SJSA1 (cell line): ENCODE measurements at places on chromosomes 16 and 17. TPM values are rescaled to one million over a fixed set of nuclear protein-coding genes. Genes with fewer than 3 reads are reported as not detected.

Gene SDR42E2
- not detected in 2 replicates for total RNA-seq

- H3K4me3 ChIP-seq: no peak overlapping the region
- H3K36me3 ChIP-seq: peaks cover 93% of the 10 kb centered on the region
- no peaks in the 10 kb centered on the region for H3K4me1 ChIP-seq
Observed at GRCh38 chr17:43200127-43200526, 11.5 kb upstream of the TMEM106A start.

Gene GRIN2A
- total RNA-seq: not detected in 2 replicates

GRCh38 chr16:82331974-82332750, 162.1 kb upstream of the MPHOSPH6 start:
- no peaks in the 10 kb centered on the region for H3K4me1 ChIP-seq
- H3K4me3 ChIP-seq: no peak overlapping the region
- no peaks in the 10 kb centered on the region; the same call in 1 of the 2 replicates for H3K27me3 ChIP-seq
- no peak for DNase-seq
- no peaks in the 10 kb centered on the region for H3K36me3 ChIP-seq

DNA sequence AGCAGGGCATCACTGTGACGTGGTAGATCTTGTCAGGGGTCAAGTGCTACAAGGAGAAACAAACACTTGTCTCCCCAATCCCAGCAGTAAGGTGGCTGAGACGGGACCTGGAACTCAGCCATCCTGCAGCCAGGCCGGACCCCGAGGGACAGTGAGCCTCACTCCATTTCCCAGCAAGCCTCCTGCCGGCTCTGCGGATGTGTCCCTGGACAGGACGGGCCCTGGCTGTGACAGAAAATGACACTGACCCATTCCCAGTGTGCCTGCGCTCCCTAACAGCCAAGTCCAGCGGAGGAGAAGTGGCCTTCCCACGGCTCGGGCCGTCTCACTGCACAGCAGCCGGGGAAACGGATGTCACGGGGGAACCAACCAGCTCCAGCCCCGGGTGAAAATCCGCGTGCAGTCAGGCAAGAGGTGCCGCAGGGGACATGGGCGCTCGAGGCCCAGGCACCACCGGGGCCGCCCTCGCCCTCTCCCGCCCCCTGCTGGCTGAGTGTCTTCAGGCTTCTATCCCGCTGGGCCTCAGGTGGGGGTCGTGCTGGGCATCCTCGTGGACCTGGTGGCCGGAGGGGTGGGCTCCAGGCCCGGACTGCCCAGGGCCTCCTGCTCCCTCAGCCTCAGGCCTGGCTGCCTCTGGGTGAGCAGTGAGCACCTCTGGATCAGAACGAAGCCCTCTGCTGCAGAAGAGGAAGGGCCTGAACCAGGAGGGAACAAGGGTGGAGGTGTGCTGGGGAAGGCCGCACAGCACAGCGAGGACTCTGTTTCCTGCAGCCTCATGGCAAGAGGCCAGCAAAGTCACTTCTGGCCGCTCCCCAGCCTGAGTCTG, 6.7 kb downstream of the HAGHL start:
- peaks cover 1% of the 10 kb centered on the region for H3K4me1 ChIP-seq
- DNase-seq: no peak
- H3K4me3 ChIP-seq: no peak overlapping the region
- no peaks in the 10 kb centered on the region for H3K27me3 ChIP-seq
- H3K27ac ChIP-seq: no peak overlapping the region

DNA sequence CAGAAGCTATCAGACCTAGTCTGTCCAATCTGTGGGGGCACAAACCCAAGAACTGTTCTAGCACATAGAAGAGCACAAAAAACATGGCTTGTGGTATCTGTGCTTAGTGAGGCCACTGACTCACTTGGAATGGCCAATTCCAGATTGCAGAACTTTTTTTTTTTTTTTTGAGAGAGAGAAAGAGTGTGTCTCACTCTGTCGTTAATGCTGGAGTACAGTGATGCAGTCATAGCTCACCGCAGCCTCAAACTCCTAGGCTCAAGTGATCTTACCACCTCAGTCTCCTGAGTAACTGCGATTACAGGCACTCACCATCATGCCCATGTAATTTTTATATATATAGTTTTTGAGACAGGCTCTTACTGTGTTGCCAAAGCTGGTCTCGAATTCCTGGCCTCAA, 77.2 kb upstream of the CLEC3A start:
- DNase-seq: no peak
- H3K27me3 ChIP-seq: no peaks in the 10 kb centered on the region
- H3K4me1 ChIP-seq: no peaks in the 10 kb centered on the region; the same call in 1 of the 2 replicates
- no peaks in the 10 kb centered on the region for H3K36me3 ChIP-seq
- H3K27ac ChIP-seq: no peak overlapping the region
- H3K4me3 ChIP-seq: no peak overlapping the region

- H3K4me3 ChIP-seq: no peak overlapping the region
- no peaks in the 10 kb centered on the region for H3K36me3 ChIP-seq
- no peak for DNase-seq
- H3K27me3 ChIP-seq: no peaks in the 10 kb centered on the region
- no peak overlapping the region for H3K27ac ChIP-seq
Observed at GRCh38 chr17:15882777-15883176, 62.2 kb upstream of the ADORA2B start.

DNA sequence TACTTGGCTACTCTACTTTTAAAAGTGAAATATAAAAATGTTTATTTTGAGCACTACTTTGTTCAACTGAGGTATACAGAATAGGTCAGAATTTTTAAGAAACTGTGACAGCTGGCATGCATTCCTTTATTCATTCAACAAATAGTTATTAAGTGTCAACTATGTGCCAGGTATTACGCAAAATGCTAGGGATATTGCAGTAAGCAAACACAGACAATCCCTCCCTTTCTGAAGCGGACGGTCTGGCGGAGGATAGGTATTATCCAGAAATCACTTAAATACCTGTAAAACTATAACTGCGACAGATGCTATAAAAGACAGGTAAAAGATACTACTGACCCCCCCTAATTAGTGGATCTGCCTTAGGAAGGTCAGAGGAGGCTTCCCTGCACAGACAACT, 26.1 kb downstream of the METTL16 start:
- peaks cover 1% of the 10 kb centered on the region; the same call in 1 of the 2 replicates for H3K4me1 ChIP-seq
- no peaks in the 10 kb centered on the region for H3K27me3 ChIP-seq
- no peak for DNase-seq
- H3K27ac ChIP-seq: no peak overlapping the region
- no peaks in the 10 kb centered on the region for H3K36me3 ChIP-seq

DNA sequence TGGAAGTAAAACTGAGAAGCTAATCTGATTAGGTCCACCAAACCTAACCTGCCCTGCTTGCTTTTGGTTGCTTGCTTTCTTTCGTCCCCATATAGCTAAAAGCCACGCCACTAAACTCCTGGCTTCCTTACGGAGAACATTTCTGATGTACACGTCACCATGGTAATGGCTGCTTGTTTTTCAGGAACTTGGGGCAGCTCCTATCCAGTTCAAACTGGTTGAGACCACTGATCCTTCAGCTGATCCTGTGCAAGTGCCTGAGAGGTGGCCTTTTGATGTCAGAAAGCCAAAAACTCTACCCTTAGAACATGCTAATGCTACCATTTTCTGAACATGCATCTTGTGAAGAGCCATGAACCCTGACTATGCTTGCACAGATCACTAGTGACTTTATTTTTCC, 14.4 kb upstream of the DHRS7C start:
- H3K27me3 ChIP-seq: no peaks in the 10 kb centered on the region
- H3K4me1 ChIP-seq: peaks cover 43% of the 10 kb centered on the region
- H3K4me3 ChIP-seq: no peak overlapping the region
- H3K27ac ChIP-seq: no peak overlapping the region

GRCh38 chr17:29121442-29121841, 58.8 kb downstream of the MYO18A start:
- no peak for DNase-seq
- no peak overlapping the region for H3K27ac ChIP-seq
- no peak overlapping the region for H3K4me3 ChIP-seq

DNA sequence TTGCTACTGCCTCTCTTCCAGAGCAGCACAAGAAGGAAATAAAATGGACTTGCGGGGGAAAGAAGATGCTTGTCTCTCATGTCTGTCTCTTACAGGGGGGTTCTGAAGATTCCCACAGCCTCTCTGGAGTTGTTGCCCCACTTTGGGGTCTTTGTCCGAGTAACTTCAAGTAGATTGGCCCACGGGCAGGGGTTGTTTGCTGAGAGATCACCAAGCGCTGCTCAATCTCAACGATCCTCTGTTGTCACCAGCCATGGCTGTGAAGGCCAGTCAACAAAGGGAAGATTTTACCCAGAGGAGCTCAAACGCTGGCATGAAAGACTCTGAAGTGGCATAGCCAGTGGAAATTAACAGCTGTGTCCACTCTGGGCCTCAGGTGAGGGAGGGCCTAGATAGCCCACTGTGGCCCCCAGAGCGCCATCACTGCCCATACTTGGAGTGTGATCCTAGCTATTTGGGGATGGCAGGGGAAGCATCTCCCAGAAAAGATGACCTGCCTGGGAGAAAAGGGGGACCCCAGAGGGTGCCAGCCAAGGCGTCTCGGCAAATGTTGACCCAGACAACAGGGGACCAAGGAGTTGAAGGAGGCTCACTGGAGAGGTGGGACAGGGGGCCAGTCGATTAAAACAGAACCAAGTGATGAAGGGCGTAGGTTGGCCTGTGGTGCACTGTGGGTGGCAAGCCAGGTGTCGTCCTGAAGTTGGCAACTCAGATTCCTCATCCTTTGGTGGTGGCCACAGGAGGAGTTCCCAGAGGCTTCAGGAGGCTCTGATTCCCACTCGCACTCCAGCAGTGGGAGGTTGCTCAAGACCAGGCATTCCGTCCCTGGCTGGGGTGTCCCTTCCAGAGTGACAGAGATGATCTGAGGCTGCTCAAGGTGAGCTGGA, 28.0 kb downstream of the SLC13A5 start:
- H3K4me3 ChIP-seq: no peak overlapping the region
- no peaks in the 10 kb centered on the region for H3K27me3 ChIP-seq
- DNase-seq: no peak
- H3K4me1 ChIP-seq: no peaks in the 10 kb centered on the region
- H3K36me3 ChIP-seq: no peaks in the 10 kb centered on the region

Gene COA3
- 85.0 and 110 TPM in 2 replicates for total RNA-seq

GRCh38 chr16:29684679-29685078, 5.7 kb downstream of the QPRT start:
- no peak overlapping the region for H3K27ac ChIP-seq
- H3K27me3 ChIP-seq: no peaks in the 10 kb centered on the region
- H3K4me1 ChIP-seq: no peaks in the 10 kb centered on the region
- H3K4me3 ChIP-seq: no peak overlapping the region
- no peak for DNase-seq

DNA sequence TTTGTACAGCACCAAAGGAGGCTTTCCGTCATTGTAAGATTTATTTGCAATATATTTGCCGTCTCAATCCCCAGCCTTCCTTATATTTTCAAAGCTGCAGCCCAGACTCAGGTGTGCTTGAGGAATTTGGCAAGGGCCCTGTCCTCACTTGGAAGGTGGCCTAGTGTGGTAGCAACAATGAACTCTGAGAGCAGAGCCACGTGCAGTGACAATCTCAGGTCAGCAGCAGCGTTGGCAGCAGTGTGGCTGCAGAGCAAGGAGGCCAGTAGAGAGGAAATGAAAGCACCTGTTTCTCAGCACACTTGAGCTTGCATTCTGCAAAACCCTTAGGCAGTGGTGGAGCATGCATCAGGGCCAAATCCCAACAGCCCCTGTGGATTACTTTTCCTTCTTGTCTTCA, 613.5 kb downstream of the RBFOX1 start:
- no peak for DNase-seq
- no peak overlapping the region for H3K4me3 ChIP-seq
- no peak overlapping the region for H3K27ac ChIP-seq
- no peaks in the 10 kb centered on the region for H3K27me3 ChIP-seq
- no peaks in the 10 kb centered on the region for H3K4me1 ChIP-seq

Gene C16orf92
- total RNA-seq: not detected in 2 replicates

- no peak for DNase-seq
- H3K36me3 ChIP-seq: no peaks in the 10 kb centered on the region
- H3K27me3 ChIP-seq: peaks cover 8% of the 10 kb centered on the region
- H3K27ac ChIP-seq: no peak overlapping the region
Observed at GRCh38 chr17:65472666-65473309, 88.7 kb downstream of the AXIN2 start.

Gene CA7
- total RNA-seq: not detected in 2 replicates

DNA sequence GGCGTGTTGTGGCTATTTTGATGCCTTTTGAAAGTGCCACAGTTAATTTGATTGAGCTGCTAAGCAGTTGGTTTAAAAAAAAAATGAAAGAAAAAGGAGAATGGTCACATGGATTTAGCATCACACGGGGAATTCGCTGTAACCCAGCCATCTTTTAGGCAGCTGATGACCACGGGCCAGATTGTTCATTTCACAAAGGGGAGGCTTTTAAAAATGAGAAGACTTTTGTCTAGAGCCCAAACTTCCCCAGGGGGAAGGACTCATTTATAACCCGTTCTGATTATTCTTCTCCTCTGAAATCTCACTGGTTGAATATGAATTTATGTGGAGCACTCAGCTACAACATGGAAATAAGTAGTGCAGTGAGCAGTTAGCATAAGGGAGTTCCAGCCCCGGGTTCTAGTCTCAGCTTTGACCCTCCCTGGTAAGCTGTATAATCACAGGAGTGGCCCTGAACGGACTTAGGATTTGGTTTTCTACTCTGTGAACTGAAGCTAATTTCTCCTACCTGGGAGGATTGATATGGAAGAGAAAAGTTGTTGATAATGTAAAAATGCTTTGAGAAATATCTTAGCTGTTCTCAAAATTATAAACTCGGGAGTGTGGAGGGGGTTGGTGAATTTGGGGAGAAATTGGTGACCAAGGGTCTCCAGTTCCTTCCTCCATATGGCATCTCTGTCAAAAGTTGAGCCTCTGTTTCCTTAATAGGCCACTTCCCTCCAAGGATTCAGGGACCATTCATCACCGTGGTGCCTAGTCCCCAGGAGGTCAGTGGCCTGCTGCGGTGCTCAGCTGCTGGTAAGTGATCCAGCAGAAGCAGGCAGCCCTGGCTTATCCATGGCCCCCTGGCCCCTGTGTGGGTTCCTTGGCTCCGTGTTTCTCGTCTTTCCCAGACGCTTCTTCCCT, 76.4 kb upstream of the TBX2 start:
- H3K4me1 ChIP-seq: peaks cover 38% of the 10 kb centered on the region
- H3K27me3 ChIP-seq: no peaks in the 10 kb centered on the region
- H3K4me3 ChIP-seq: no peak overlapping the region
- H3K27ac ChIP-seq: peak overlapping the region; percentile 43; the same call in 1 of the 2 replicates
- H3K36me3 ChIP-seq: no peaks in the 10 kb centered on the region
- no peak for DNase-seq

Gene CCL8
- total RNA-seq: not detected in 2 replicates

DNA sequence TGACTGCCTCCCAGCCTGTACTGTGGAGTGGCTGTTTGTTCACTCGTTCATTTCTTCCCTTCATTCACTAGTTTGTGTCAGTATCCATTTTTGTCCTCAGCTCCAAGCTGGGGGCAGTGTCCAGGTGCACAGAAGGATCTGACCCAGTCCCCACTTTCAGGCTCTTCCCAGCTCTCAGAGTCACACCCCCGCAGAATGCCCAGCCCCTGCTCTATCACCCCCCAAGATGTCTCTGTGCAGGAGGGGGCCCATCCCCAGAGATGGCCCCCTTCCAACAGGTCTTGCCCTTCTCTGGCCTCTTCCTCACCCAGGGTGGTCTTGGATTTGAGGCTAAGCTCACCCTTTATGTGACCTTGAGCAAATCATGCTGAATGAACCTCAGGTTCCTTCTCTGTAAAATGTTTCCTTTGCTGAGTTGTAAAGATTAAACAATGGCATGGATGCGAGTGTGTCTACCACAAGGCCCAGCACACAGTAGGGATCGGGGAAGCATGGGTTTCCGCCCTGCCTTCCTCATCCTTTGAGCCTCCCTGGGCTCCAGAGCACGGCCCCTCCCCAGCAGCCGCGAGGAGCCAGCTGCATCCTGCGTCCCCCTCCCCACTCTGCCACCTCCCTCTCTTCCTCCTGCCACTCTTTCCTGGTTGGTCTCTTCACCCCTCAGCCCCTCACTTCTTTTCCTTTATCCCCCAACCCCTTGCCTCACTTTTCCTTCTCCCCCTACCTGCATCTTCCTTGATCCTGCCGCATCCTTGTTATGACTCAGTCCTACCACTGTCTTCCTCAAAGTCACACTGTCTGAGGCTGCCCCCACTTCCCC, 2.8 kb downstream of the FBXL19 start:
- H3K4me3 ChIP-seq: no peak overlapping the region
- H3K27ac ChIP-seq: no peak overlapping the region
- DNase-seq: no peak
- H3K4me1 ChIP-seq: no peaks in the 10 kb centered on the region
